ENCODE measurements at places on chromosomes 1 and 21.

DNA sequence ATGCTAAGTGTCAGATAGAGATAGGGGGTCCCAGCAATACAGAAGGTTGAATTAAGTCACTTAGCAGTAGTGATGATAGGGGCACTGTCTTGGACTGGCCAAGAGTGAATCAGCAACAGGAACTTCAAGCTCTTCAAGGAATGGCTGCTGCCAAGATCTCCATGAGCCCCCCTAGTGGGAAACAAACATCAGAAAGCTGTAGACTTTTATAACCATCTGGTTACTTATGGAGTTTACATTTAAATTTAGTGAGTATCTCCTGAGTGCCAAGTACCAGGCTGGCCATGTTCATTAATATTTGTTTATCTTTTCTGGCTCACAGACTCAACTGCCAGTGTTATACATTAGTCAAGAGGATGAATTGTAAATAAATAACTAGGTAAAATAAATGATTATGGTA is 327.3 kb downstream of the TTLL7 start:
- no peak for DNase-seq

- DNase-seq = no peak
These were observed 33.3 kb downstream of the MAEL start for GRCh38 chr1:167022384-167022783.

GRCh38 chr1:151819976-151820623 is 11.5 kb downstream of the RORC start:
- no peak for DNase-seq

- DNase-seq = no peak
These were observed 27.7 kb upstream of the LY9 start for GRCh38 chr1:160768295-160768657.

DNA sequence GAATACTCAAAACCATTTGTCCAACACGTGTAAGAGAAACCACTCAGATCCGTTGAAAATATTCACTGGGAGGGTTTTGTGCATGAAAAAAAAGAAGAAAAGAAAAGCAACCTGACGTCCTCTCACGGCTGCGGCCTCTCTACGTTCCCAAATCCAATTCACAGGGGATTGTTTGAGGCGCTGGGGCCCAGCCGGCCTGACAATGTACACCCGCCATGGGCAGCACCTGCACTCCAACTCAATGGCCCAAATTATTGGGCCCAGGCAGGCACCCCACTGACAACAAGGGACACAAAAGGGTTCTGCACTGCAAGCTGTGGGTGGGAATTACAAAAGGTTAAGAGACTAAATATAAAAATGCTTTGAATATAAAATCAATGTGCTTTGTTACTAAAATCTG is 41.5 kb downstream of the MORN1 start:
- DNase-seq = no peak

DNA sequence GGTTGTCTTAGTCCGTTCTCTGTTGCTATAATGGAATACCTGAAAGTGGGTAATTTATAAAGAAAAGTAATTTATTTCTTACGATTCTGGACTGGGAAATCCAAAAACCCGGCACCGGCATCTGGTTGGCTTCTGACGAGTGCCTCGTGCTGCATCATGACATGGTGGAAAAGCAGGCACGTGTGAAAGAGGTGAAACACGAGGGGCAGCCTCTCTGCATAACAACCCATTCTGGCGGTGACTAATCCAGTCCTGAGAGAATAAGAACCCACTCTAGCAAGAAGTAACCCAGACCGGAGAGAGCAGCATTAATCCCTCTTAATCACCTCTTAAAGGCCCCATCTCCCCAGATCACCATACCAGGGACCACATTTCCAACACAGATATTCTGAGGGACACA is 2.7 kb upstream of the EDEM3 start:
- DNase-seq = no peak

DNA sequence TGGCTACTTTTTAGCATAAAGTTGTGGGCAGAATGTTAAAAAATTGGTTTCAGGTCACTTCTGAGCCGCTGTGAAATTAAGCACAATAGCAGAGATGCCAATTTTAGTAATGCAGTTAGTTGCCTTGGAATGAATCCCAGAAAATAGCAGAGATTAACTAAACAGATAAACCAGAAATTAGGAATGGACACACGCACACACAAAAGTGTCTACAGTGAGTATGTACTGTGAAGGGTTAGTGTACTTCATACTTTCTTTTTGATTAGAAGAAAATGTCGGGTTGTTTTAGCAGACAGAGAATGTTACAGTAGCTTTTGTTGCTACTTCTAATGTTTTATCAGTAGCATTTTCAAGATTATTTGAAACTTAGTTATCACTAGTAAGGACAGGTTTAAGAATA is 106.7 kb downstream of the LEPR start:
- DNase-seq = no peak

DNA sequence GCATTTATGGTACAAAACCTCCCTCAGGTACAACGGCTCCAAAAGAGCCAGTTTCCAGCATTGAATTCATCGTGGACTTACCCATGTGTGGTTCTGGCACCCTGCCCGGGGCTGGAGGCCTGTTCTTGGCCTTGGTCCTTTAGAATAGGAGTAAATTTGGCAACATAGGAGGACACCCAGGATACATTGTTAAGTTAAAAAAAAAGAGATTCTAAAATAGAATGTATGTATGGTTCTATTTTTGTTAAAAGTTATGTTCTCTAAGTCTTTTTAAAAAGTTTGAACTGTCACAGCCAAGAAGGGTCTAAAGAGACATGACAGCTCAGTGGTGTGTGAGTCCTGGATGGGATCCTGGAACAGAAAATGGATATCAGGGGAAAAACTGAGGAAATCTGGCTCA is 25.9 kb downstream of the EPHX1 start:
- no peak for DNase-seq

DNA sequence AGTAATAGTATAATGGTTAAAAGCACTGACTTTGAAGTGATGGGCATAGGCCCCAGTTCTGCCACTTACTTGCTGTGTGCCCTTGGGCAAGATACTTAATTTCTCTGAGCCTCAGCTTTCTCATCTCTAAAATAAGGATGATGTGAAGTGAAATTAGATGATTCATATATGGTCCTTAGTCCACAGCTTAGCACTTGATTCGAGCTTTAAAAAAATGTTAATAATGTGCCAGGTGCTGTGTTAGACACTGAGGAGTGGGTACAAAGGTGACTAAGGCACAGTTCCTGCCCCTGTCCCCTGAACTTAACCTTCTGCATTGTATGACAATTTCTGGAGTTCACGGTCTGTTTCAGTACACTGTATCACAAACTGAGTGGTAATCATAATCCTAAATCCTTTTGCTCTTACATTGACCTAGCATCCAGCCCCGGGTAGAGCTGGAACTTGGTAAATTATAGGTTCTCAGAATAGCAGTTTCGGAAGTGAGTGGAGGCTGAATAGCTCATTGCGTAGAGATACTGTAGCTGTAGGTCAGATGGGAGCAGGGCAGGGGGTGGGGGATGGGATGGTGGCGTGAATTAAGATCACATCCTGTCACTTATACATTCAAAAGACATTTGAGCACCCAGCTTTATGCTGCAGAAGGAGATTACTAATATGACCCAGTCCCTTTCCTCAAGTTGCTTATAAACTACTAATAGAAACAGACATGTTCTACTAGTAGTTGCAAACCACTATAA is 1.5 kb downstream of the ZNF691 start:
- no peak for DNase-seq

DNA sequence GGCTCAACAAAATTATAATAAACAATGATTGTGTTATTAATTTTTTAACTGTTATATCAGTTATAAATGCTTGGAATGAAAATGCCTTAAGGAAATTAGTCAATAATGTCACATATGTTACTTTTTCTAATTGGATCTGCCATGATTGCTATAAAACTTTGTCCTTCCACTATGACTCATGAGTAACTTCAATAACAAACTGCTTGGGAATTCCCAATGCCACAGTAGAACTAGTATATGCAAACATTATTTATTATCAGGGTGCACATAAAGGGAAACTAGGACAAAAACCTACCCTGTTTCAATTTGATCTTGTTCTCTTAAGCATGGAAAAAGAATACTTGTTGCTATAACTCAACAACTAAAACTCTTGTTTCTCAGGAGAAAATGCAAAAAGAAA is 59.1 kb upstream of the PDC start:
- no peak for DNase-seq

- no peak for DNase-seq
These were observed 35.9 kb downstream of the TSNAX start for GRCh38 chr1:231564373-231564772.

GRCh38 chr1:232267092-232267836 is 362.7 kb downstream of the SIPA1L2 start:
- no peak for DNase-seq

DNA sequence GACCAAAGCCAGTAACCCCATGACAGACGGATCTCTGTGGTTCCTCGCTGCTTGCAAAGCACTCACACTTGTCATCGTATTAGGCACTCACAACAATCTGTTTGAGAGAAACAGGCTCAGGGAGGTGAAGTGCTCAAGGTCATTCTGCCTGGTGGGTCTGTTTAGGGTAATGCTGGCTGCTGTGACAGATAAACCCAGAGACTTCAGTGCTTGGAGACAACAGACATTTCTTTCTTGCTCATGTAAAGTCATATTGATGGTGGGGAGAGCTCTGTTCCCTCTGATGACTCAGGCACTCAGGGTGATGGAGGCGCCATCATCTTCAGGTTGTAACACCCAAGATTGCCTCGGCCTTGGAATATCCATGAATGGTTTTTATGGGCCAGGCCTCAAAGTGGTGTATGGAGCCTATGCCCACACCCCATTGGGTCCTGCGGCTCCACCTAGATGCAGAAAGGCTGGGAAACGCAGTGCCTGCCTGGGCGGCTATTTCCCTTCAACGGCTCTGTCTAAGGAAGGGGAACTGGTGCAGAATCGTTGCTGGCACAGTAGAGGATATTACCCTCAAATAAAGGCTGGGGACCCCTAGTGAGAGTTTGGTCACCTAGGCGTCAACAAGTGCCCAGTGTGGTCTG is 71.6 kb upstream of the SELENON start:
- no peak for DNase-seq

- DNase-seq = peak; percentile 89
These were observed 8.3 kb downstream of the IL24 start for GRCh38 chr1:206905295-206906164.

GRCh38 chr1:199310708-199311107 is 671.9 kb downstream of the PTPRC start:
- DNase-seq = no peak

- DNase-seq = no peak
These were observed 231.8 kb upstream of the IRF2BP2 start for GRCh38 chr1:234841710-234842231.

DNA sequence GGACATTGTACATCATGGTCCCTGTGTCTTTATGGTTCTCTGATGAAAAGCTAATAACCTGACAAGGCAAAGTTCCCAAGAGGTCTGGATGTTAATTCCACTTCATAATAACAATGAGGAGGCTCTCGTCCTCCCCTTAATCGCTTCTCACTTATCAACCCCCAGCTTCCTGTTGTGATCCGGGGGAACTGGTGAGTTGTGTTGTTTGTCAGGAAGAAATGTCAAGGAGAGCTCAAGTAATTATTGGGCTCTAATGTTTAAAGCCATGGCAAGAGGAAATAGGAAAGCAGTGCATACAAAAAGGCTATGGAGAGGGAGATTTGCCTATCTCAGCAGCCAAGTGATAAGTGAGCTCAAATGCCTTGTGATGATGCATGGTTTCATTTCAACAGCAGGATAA is 42.8 kb upstream of the RASAL2 start:
- no peak for DNase-seq

Measured in fibroblast of skin of left biceps (primary cell).